ENCODE measurements at places on chromosomes 3 and 15.

GRCh38 chr15:83064859-83065258, 2.2 kb downstream of the BTBD1 start:
- DNase-seq, result no peak

DNA sequence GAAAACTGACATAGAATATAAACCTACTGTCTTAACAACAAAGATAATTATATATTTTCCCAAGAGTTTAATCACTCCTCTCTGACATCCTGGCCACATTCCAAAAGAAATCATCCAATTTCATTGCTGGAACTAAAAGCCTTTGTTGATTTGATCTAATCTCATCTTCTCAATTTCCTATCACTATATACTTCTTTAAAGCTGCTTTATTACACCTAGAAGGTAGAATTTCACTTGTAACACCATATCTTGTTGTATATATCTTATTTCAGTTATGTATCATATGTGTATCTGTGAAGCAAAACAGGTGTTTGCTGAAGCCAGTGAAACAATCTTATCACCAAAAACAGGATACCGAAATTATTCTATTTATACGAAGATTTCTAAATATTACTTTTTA, 740.2 kb downstream of the ROBO1 start:
- no peak for DNase-seq

- peak; percentile 35 for DNase-seq
Measured at GRCh38 chr3:150410311-150411105, 2.4 kb downstream of the TSC22D2 start.

- DNase-seq, result no peak
Measured at GRCh38 chr3:37029516-37030163, 36.3 kb downstream of the MLH1 start.

DNA sequence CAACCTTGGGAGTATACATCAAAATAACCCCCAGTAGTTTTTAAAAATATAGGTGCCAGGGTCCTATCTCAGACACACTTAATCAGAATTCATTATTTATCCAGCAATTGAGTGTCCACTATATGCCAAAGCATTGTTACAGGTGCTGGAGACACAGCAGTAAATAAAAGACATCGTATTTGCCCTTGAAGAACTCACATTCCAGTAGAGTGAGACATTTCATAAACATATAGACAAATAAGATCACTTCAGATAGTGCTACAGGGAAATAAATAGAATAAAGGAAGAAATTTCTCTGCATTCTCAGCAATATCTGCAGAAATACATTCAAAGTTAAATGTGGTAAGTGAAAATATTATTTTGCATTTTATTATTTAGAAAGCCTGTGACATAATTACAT, 34.1 kb upstream of the ANKRD28 start:
- no peak for DNase-seq

DNA sequence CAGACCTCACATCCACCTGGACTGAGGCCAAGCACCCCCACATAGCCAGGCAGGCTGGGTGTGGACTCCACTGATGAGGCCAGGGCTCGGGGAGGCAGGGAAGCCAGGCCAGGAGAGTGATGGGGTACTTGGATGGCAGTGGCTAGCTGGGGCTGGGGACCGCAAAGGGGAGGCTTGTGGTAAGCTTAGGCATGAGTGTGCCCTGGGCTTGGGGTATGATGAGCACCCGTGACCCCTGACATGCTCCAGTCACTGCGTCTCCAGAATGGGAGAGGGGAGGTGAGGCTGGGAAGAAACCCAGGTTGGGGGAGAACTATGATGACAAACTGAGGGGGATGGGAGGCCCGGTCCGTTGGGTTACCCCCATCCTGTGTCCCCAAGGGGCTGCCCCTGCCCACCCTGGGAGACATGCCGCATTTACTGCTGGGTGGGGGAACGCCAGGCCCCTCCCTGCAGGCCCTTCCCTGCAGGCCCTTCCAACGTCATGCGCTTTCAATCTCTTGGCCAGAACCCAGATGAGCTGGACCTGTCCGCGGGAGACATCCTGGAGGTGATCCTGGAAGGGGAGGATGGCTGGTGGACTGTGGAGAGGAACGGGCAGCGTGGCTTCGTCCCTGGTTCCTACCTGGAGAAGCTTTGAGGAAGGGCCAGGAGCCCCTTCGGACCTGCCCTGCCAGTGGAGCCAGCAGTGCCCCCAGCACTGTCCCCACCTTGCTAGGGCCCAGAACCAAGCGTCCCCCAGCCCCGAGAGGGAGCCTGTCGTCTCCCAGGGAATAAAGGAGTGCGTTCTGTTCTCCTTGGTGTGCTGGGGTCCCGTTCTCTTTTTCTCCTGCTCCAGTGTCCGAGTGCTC, 34.1 kb downstream of the TSPAN3 start:
- DNase-seq, result peak; percentile 43

GRCh38 chr15:92068121-92068520, 214.6 kb downstream of the SLCO3A1 start:
- DNase-seq, result no peak

- no peak for DNase-seq
Measured at GRCh38 chr15:34810443-34811129, 15.2 kb upstream of the ACTC1 start.

- DNase-seq, result no peak
Measured at GRCh38 chr3:138381950-138382715, 33.8 kb downstream of the MRAS start.

DNA sequence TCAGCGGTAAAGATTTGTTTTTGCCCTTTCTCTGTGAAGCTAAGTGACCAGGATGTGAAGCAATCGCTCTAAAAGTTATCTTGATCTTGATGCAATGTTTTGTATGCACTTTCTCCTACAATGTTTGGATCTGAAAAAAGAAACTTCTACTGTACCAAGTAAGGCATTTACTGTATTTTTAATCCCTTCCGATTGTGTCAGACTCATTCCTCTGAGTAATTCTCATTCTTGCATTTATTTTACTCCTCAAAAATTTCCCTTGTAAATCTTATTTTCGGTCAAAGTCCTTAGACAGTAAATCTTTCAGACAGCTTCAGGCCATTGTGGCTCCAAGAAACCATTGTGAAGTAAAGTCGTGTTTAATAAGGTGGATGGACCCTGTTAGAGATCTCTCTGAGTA, 141.9 kb downstream of the TP63 start:
- DNase-seq, result no peak

- DNase-seq, result no peak
Measured at GRCh38 chr3:31903686-31904431, 77.2 kb downstream of the OSBPL10 start.

DNA sequence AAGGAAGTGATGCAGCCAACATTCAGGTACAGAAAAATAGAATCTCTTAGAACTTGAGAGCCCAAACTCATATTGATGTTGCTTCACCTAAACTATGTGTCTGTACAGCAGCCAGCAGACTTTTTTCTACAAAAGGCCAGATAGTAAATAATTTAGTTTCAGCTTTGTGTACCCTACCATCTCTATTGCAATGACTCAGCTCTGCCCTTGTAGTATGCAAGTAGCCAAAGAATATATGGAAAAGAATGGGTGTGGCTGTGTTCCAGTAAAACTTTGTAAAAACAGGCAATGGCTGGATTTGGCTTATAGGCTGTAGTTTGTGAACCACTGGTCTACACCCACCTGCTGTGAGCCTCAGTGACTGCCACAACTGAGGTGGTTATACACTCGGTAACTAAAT, 392.5 kb upstream of the RARB start:
- no peak for DNase-seq

- DNase-seq, result no peak
Measured at GRCh38 chr3:50355829-50356552, 3.3 kb downstream of the TMEM115 start.

DNA sequence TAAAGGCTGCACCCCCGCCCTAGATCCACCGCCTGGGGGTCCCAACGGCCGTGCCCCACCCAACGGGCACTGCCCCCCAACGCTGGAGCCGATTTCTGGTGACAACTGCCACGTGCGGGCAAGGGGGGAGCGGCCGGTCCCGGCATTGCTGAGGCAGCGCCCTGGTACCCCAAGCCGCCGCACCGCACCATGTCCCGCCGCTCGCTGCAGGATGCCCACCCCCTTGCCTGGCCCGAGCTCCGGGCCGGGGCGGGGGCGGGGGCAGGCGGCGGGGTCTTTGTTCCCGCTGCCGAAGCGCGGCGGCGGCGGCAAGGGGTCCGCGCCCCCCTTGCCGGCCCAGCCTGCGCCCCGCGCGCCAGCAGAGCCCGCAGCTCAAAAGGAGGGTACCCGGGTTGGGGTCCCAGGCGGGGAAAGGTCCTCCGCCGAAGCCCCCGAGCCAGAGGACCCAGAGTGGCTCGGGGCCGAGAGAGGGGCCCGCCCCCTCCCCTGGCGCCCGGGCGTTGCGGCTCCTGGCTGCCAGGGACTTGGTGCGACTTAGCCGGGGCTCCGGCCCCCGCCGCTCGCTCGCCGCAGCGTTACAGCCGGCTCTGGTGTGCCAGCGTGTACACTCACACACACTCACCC, 678 bp downstream of the SEMA7A start:
- no peak for DNase-seq

DNA sequence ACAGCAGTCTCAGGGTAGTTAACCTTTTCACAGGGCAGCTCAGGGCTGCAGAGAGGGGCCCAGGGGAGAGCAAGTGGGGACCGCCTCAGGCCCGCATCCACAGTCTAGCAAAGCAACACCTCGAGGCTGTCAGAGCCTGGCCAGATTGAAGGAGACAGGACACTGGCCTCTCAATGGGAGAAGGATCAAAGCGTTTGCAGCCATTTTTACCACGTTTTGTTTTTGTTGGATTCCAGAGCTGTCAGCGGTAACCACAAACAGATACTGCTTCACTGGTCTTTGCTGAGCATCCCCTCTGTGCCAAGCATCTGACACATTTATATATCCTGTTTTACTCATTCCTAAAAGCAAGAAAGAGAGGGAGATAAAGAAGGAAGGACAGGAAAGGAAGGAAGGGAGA, 153.8 kb downstream of the SHQ1 start:
- DNase-seq, result no peak

DNA sequence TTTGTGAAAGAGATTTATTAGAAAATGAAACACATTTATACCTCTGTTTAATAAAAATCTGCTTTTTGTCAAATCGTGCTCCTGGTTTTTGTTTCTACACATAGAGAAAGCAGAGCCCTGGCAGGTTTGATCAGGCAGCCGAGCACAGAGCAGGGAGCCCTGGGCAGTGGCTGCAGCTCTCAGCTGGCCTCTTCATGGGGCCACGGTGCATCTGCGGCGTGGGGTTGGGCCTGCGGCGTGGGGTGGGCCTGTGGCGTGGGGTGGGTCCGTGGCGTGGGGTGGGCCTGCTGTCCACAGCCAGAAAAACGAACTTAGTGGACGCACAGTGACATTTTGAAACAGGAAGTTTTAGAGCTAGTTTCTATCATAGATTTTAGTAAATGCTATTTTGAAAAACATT, 10.6 kb downstream of the GOLGA6L2 start:
- DNase-seq, result no peak

DNA sequence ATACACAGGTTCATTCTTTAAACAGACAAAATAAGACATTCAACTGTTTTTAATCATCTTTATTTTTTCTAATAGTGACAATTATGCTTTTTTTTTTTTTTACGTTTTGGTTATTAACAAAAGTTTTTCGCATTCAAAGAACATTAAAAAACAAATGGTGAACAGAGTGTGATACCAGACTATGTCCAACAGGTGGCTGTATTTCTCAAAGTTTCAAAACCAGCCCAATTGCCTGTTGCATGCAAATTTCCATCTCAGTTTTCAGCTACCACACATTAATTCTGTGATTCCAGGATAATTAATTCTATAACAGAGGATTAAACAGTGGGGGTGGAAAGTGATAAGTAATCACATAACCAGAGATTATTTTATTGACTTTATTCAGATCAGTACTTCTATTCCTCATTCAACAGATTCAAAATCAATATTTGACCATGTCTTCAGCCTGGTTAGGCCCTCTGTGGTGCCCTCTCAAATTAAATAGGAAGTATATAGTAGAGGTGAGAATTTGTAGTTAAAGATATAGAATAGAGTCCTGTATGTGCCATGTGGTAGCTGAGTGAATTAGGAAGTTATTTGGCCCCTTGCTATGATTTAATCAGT, 122.2 kb upstream of the DCBLD2 start:
- DNase-seq, result no peak

- DNase-seq, result no peak
Measured at GRCh38 chr3:51727500-51727899, 20.6 kb downstream of the GRM2 start.

DNA sequence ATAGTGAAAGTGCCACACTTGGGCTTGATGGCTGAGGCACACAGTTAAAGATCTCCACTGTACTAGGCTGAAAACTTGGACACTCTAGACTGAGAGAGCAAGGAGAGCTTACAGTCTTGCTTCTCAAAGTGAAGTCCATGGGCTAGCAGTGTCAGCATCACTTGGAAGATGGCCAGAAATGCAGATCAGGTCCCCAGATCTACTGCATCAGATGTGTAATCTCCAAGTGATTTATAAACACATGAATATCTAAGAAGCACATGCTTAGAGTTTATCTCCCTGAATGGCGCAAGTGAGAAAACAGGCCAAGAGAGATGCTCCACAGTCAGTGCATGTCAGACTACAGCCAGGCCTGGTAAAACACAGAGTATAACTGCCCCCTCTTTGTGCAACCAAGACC, 308.6 kb downstream of the CLSTN2 start:
- DNase-seq, result no peak

- no peak for DNase-seq
Measured at GRCh38 chr15:95097361-95097760, 866.0 kb downstream of the MCTP2 start.

GRCh38 chr3:129470861-129471260, 30.8 kb downstream of the IFT122 start:
- no peak for DNase-seq

GRCh38 chr3:179447251-179447650, 4.0 kb downstream of the GNB4 start:
- no peak for DNase-seq

DNA sequence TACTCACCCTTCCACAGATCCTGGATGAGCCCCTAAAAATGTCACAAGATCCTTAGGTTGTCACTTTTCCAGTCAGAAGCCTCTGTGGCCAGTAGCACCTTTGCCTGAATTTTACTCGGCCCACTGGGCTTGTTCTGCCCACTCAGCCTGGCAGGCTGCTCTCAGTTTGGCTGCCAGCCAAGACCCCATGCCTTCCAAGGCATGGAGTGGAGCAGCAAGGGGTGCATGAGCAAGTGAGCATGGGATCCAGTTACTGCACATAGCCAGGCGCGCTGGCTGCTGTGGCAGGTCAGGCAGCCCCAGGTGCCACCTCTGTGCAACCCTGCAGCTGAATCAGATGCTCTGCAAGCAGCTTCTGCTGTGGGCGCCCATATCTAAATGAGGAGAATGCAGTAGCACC, 79.3 kb downstream of the CGGBP1 start:
- DNase-seq, result no peak

- DNase-seq, result no peak
Measured at GRCh38 chr3:64290161-64290560, 64.9 kb upstream of the PRICKLE2 start.

- DNase-seq, result no peak
Measured at GRCh38 chr15:96273317-96274086, 57.0 kb upstream of the NR2F2 start.

DNA sequence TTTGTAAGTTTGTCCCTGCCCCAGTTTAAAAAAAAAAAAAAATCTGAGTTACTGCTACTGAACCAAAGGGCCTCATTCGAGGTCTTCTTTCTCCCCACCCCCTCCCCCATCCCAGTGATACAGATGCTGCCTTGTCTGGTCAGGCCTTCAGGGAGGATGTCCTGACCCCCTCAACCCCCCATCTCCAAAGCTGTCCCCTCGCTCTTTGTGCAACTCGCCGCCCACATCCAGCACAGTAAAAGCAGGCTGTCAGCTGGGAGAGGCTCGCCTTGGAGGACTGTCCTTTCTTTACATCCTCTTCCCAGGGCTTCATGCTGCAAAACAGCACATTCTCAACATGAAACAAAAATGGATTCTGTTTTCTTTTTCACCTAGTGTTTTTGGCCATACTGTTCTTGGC, 133.4 kb downstream of the VGLL4 start:
- DNase-seq, result no peak

All from CD4-positive, alpha-beta memory T cell (primary cell).